Stimulated activated CD8-positive, alpha-beta memory T cell treated with anti-CD3 and anti-CD28 coated beads, Interleukin-4, amount 100 ng/mL, for 1 hour (primary cell): ENCODE measurements at places on chromosomes 3 and 15.

- no peak for DNase-seq
Measured at GRCh38 chr3:128394033-128394432, 72.7 kb downstream of the DNAJB8 start.

GRCh38 chr3:27253831-27254230 is 115.4 kb downstream of the NEK10 start:
- no peak for DNase-seq

DNA sequence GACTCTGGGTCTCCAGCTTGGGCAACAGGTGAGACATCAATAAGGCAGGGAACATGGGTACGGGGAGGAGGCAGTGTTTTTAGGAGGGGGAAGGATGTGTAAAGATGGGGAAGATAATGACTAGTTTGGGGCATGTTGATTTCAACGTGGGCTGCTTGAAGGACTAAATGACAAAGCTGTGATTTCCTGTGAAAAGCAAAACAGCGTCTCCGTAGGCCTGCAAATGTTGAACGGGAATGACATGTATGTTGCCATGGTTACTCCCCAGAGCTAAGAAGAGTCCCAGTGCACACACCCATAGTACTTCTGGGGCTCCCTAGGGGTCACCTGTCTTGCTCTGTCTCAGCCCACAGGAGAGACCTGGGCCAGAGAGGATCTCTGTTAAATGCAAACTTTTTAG is 71.3 kb upstream of the ETV5 start:
- no peak for DNase-seq

DNA sequence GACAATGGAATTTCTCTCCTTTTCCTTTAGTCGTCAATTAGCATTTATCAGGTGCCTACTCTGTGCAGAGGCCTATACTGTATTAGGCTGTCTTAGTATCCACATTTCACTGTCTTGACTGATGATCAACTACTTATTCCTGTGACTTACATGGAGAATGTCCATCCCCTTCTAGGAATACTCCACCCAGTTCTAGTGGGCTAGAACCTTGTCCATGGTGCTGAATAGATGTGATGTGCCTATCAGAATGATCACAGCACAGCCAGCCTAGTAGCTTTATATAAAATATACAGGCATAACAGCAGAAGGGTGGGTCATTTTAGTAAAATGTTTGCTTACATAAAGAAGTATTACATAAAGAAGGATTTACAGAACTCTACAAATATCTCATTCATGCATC is 621.4 kb downstream of the PDCD6IP start:
- no peak for DNase-seq

GRCh38 chr3:140727886-140728285 is 50.0 kb downstream of the TRIM42 start:
- no peak for DNase-seq

GRCh38 chr3:32077260-32078084 is 28.9 kb upstream of the GPD1L start:
- DNase-seq: no peak

DNA sequence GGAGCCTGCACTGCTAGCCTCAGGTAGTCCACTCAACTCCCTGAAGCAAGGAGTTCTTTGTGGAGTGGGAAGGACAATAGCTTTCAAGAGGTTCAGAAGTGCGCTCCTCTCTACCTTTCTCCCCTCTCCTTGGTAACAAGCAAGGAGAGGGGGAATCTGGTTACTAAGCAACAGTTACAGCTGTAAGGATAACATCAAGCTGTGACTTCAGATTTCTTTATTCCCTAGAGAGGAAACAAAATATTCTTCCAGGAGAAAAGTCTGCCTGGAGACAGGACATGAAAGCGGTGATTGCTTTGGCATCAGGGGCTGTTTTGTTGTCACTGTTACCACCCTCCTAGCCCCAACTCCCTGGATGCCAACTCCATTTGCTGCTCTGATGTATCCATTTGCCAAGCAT is 70.4 kb downstream of the TRANK1 start:
- no peak for DNase-seq
